ENCODE measurements at places on chromosomes 3 and 15. TPM values are rescaled to one million over a fixed set of nuclear protein-coding genes. Genes with fewer than 3 reads are reported as not detected.

Gene BCHE
- 0.09 TPM for total RNA-seq

Gene ZFAND6
- 169 TPM for total RNA-seq

Gene GOLGA8G
- not detected for total RNA-seq

Gene DAPK2
- 3.2 TPM for total RNA-seq

Gene ZNF660
- total RNA-seq, result 0.63 TPM

Gene CAV3
- not detected for total RNA-seq

Gene ECE2
- total RNA-seq, result not detected

Gene RAB5A
- 54.4 TPM for total RNA-seq

Gene ISL2
- 0.47 TPM for total RNA-seq

Gene MKRN3
- not detected for total RNA-seq

Gene RTP1
- total RNA-seq, result not detected

Gene ZMYND10
- total RNA-seq, result 0.36 TPM

Gene EIF1B
- total RNA-seq, result 15.2 TPM

Gene CCDC191
- total RNA-seq, result 2.2 TPM

Gene CCR9
- total RNA-seq, result not detected

Gene KLHL40
- not detected for total RNA-seq

Gene AGBL1
- total RNA-seq, result not detected

Gene LDHAL6B
- total RNA-seq, result not detected

Gene BTLA
- not detected for total RNA-seq

Gene CLRN1
- total RNA-seq, result not detected

Gene SLC28A2
- total RNA-seq, result not detected

Gene TMEM40
- total RNA-seq, result not detected

Gene MTFMT
- total RNA-seq, result 10.3 TPM

Gene GOLGA8M
- 0.09 TPM for total RNA-seq

Gene SEMA6D
- total RNA-seq, result 2.2 TPM

Gene SLC24A5
- total RNA-seq, result not detected

Gene POTEB2
- total RNA-seq, result not detected
